ENCODE measurements at places on chromosomes 4 and X. TPM values are rescaled to one million over a fixed set of nuclear protein-coding genes. Genes with fewer than 3 reads are reported as not detected.

The RPS6KA6 gene
- not detected for total RNA-seq

The STBD1 gene
- total RNA-seq = 1.2 TPM

The SGMS2 gene
- 0.42 TPM for total RNA-seq

The CENPVL1 gene
- total RNA-seq = not detected

The TENM3 gene
- total RNA-seq = not detected

The AFM gene
- not detected for total RNA-seq

The RNF128 gene
- total RNA-seq = not detected

The PAGE2B gene
- total RNA-seq = not detected

The MMRN1 gene
- total RNA-seq = 0.40 TPM

The S100P gene
- total RNA-seq = 5.3 TPM

The CTAG1A gene
- not detected for total RNA-seq

The DRP2 gene
- total RNA-seq = 0.87 TPM

The OPRPN gene
- not detected for total RNA-seq

The TGIF2LX gene
- not detected for total RNA-seq

The DMRTC1 gene
- total RNA-seq = not detected

The NAP1L2 gene
- 2.5 TPM for total RNA-seq

The SPINK2 gene
- 7.9 TPM for total RNA-seq

The CCDC160 gene
- not detected for total RNA-seq

The PLP1 gene
- not detected for total RNA-seq

The IRS4 gene
- total RNA-seq = not detected

The SPON2 gene
- 21.5 TPM for total RNA-seq

Measured in activated CD4-positive, alpha-beta T cell treated with anti-CD3 and anti-CD28 coated beads, Interleukin-2, amount 10 ng/mL, durations not matched to agents 7 days and 5 days (primary cell).